Left ventricle myocardium inferior (tissue), 1 donor: ENCODE measurements at places on chromosomes 1 and 21.

- no peak for DNase-seq
Measured at GRCh38 chr1:197776351-197777105, 1.2 kb upstream of the DENND1B start.

DNA sequence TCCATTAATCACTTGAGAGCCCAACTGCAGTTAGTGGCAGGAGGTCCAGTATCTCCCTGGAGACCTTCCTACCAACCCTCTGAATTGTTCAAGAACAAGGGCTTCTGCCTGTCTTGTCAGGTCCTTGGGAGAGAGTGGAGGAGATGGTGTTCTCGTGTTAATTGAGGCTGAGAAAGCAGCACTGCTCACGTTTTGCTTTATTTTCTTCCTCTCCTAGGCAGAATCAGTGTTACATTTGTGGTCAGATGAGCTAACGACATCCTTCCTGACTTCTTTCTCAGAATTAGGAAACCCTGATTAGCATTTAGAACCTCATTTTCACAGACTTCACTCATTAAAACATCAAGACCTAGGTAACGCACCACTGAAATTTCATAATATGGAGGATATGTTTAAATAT, 26.4 kb upstream of the LRIG2 start:
- DNase-seq: no peak

DNA sequence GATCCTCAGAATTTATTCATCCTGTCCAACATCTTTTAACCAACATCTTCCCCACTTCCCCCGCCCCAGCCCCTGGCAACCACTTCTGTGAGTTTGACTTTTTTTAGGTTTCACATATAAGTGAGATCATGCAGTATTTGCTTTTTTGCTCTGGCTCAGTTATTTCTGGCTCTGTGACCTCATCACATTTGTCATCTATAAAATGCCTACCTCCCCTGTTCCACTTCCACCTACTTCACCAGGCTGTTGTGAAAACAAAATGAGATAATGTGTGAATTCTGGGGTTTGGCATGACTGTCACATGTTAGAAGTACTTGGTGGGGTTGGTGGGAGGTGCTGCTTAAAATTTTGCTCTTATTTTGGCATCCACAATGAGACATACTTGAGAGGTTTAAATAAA, 18.4 kb downstream of the HHAT start:
- DNase-seq: no peak

DNA sequence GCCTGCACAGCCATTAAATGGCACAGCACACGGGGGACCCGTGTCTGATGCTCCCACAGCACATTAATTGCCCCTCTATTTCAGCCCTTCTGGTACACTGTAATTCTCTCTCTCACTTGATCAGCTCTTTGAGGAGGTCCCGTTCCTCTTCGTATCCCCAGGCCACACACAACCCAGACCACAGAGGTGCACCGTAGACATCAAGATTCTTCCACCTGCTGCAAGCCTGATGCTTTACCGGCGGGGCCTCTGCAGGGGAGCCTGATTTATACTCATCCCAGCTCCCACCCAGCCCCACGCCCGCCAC, 759 bp downstream of the SMYD3 start:
- DNase-seq: no peak
